H4 (cell line): ENCODE measurements at places on chromosomes 3 and 15.

DNA sequence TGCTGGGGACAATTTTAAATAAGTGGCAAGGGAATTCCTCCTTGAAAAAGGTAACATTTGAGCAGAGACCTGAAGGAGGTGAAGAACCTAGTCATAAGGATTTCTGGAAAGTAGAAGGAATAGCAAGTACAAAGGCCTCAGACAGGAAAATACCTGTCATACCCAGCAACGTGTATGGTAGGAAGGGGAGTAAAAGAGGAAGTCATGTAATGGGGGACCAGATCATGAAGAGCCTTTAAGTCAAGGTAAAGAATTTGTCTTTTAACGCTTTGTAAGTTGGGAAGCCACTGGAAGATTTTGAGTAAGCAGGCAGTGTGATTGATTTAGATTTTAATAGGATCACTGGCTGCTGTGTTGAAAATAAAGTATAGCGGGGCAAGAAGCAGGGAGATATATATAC lies 43.4 kb upstream of the FAH start:
- no peak for DNase-seq

- DNase-seq: peak; percentile 13
Observed at GRCh38 chr15:51536965-51537574, 85.5 kb downstream of the DMXL2 start.

- peak; percentile 80 for DNase-seq
Observed at GRCh38 chr3:193572426-193572908, 17.8 kb upstream of the ATP13A4 start.

DNA sequence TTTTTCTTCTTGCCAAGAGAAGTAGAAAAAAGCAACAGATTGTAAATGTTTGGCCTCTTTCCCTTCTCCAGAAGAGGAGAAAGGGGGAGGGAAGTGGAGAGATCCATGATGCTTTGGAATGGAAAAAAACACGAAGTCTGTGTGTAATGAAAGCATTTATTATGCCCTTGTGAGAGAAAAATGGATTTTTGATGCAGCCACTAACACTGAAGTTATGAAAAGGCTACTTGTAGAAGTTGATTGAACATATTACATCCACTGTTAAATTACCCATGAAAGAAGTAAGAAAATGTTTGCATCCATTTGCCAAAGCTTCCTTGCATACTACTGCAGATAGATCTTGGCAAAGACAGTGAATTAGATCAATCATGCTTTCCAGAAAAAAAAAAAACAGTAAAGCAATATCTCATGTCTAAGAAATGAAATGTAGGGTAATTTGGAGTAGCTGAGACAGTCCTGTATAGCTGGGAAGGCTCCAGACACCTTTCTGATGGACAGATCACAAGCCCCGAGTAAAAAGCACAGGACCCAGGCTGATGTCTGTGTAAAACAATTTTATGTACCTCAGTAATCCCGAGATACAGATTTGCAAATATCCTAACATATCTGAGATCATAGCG lies 295.5 kb downstream of the PLOD2 start:
- no peak for DNase-seq

DNA sequence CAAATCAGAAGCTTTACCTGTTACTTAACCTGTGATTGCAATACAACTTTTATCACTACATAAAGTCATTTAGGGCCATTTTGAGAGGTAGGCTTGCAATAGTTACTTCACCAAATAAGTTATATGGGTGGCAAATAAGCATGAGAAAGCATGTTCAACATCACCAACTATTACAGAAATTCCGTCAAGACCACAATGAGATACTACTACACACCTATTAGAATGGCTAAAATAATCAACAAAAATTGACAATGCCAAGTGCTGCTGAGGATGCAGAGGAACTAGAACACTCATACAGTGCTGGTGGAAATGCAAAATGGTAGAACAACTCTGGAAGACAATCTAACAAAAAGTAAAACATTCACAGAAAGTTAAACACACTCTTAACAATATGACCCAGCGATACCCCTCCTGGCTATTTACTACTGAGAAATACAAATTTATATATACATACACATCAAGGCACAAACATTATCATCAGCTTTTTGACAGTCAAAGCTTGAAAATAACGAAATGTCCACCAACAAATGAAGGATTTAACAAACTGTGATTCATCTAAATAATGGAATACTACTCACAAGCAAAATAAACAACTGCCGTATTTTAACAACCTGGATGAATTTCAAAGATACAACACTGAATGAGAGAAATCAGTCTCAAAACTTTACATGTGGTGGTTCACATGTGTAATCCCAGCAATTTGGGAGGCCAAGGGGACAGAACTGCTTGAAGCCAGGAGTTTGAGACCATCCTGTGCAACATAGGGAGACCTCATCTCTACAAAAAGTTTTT lies 82.9 kb downstream of the MYO9A start:
- no peak for DNase-seq

DNA sequence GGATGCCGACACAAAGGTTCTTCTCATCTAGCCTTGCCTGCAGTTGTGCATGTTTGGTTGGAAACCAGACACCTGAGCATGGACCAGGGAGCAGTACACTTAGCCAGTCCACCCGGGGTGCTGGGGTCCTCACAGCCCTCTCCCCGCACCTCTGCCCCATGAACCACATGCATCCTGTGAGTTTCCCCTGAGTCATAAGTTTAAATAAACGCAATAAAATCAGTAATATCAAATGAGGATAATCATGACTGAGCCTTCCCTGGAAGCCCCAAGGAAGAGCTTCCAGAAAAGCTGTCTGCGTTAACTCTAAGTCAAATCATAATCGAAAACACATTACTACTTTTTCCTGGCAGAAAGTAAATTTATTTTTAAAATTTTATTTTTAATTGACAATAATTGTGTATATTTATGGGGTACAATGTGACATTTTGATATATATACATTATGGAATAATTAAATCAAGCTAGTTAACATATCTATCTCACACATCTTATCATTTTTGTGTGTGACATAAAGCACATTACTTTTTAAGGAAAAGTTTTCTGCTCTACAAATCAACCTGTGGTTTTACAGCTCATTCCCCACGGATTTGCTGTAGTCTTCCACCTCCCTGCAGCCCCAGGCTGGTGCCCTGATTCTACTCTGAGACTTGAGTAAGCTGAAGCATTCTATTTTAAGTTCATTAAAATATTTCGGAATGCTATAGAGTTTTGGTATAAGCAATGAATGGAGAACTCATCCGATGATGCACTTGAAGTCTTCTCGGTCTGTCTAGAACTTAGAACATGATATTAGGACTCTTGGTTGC lies 166.0 kb upstream of the EIF1B start:
- DNase-seq: no peak

DNA sequence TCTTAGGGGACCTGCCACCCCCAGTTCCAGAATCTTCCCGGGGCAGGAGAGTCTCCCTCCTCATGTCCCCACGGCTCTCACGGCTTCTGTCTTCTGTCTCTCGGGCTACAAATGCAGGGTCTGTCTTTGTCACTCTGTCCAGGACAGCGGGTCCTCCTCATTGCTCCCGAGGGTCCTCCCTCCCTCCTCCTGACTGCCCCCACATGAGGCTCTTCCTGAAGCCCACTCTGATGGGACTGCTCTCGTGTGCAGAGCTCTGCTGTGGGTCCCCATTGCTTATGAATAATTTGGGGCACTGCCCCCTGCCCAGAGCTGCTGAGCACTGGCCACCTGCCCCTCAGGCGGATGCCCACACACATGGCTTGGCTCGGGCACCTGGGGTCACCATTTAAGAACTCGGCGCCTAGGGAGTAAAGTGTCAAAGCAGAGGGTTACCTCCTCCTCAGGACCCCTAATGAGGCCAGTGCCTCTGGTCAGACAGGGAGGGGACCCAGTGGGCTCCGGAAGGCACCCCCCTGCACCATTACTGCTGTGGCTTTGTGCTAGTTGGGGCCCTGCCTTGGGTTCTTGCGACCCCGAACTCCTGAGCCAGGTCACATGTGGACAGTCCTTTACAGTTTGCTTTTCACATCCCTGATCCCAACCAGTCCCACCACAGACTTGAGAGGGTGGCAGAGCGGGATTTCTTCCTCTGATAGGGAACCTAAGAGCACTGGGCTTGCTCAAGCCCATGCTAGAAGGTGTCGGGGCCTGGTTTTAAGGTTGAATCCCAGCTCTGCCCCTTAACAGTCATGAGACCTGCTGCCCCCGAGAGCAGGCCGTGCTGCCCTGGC lies 22.1 kb downstream of the HDAC11 start:
- DNase-seq: no peak

GRCh38 chr3:50275141-50275995 lies 3.5 kb upstream of the LSMEM2 start:
- no peak for DNase-seq

GRCh38 chr15:99504071-99504822 lies 61.5 kb upstream of the MEF2A start:
- DNase-seq: no peak

DNA sequence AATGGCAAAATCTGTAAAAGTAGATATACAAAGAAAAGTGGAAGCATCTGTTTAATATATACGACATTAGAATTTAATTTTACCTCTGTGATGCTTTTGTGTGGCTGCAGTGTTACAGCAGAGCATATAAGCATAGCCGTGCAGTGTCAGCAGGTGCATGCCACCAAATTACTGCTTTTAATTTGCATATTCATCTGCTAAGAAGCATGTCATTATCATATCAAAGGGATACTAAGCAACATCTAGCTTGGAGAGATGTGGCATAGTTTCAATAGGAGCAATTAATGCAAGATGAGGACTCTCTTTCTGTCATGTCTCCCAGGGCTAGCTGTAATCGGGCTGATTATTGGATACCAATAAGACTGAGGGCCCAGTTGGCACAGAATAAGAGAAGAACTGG lies 214.4 kb upstream of the SOX2 start:
- no peak for DNase-seq

DNA sequence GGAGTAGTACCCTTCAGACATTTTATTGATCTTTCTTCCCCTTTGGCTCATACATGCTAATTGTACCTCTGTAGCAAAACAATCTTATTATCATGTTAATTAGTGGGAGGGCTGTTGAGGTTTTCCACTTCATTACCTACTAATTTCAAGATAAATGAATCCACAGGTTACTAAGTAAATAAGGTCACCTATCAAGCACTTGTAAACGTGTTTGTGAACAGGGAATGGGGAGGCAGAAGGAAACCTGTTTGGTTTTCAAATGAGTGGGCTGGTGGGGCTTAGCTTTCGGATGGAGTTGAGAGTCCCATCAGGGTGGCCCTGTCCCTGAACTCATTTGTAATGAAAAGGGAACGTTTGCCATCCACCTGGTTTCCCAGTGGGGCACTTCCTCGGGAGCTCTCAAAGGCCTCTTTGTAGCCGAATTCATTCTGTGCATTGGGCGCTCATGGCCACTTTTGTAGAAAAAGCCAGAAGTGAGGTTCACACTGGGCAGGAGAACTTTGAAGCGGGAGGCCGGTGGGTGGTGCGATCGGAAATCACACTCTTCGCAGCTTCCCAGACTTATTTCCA lies 419.8 kb upstream of the NR2F2 start:
- DNase-seq: no peak

DNA sequence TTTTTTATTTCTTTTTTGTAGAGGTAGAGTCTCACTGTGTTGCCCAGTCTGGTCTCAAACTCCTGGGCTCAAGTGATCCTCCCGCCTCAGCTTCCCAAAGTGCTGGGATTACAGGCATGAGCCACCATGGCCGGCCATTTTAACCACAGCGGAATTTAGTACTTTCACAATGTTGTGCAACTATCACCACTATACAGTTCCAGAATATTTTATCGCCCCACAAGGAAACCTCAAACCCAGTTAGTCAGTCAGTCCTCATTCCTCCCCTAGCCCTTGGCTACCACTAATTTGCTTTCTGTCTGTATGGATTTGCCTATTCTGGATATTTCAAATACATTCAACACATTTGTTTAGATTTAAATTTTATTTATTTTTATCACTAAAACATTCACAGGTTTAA lies 15.5 kb upstream of the HOMER2 start:
- peak; percentile 68 for DNase-seq

DNA sequence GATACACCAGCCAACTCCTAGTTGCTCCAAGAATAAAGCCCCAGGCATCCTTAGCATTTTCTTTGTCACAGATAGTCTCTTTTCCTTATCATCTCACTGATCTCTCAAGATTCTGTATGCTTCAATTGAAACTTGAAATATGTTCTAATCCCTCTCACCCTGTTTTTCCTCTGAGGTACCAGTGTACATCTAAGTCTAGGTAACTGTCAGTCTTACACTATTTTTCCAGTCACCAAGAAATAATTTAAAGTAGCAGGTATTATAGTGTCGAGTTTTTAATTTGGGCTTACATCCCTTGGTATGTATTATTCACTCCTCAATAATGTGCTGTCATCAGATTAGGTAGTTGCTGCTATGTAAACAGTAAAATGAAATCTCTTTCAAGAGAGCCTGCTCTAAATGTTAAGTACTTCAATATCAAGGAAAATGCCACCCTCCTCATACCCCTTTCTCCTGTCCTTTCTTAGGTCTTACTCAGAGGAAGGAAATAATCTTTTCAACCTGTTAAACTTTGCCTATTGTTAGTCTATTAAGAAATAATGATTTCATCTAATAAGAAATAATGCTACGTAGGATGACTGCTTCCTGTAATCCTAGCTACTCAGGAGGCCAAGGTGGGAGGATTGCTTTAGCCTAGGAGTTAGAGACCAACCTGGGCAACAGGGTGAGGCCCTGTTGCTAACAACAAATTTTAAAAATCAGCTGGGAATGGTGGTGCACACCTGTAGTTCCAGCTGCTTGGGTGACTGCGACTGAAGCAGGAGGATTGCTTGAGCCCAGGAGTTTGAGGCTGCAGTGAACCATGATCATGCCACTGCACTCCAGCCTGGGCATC lies 39.8 kb downstream of the TSC22D2 start:
- no peak for DNase-seq

GRCh38 chr3:142987707-142988106 lies 13.7 kb upstream of the U2SURP start:
- DNase-seq: no peak
